ENCODE measurements at places on chromosomes 4 and X.

DNA sequence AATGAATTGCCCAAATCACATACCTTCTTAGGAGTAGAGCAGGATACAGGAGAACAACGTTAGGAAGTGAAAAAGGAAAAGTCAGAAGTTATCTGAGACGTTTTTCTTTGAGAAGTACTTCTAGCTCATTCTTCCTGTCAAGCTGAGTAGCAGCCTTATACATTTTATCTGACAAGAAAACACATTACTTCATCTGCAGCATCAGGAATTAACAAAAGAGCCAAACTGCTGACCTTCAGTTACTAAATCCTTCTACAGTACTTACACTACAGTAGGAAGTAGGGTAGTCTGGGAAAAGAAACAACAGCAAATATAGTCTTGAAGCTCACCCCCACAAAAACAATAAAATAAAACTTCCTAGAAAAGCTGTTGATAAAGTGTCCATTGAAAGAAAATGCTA is 57.0 kb downstream of the ATP11C start:
- DNase-seq = no peak

DNA sequence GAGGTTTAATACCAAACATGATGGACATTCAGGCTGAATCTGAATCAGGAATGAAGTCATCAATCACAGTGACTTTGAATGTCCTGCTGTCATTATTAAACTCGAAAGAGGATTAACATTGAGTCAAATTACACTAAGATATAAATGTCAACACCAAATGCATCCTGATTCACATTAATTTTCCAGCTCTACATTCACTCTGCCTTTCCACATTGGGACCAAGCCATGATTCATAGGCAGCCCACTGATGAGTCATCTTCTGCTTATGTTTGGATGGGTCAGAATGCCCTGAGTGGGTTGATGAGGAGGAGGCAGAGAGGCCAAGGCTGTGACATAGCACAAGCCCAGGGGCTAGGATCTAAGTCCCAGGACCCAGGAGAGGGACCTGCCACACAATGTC is 247.6 kb upstream of the RPS6KA3 start:
- no peak for DNase-seq

GRCh38 chrX:94830717-94831116 is 1156.7 kb downstream of the FAM133A start:
- DNase-seq = no peak

GRCh38 chr4:173449380-173449717 is 50.4 kb upstream of the SCRG1 start:
- no peak for DNase-seq

DNA sequence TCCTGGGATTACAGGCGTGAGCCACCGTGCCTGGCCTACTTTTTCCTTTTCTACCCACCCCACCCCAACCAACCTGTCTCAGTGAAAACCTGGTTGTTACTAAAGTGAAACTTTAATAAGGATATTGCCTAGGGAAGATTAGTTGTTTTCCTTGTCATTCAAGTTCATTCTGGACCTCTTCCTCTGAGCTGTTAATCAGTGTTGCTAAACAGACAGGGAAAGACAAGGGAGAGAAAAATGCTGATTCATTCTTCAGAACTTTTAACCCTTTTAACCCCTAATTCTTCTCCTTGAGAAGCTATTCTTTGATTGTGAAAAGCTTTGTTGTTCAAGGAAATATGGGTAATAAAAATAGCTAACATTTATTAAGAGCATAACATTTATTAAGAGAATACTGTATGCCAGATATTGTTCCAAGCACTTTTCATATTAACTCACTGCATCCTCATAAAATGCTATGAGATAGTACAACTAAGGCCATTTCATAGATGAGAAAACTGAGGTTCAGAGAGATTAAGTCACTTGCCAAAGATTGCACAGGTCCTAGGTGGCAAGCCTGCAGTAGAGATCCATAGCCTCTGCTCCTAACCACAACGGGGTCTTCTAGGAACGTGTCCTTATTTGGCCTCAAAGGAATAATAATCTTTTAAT is 34.8 kb downstream of the OSTC start:
- no peak for DNase-seq

- DNase-seq = no peak
Measured at GRCh38 chrX:110755611-110756010, 40.0 kb downstream of the CHRDL1 start.

- no peak for DNase-seq
Measured at GRCh38 chr4:96703265-96703664, 863.4 kb downstream of the PDHA2 start.

- no peak for DNase-seq
Measured at GRCh38 chr4:84167564-84167963, 331.5 kb downstream of the NKX6-1 start.

GRCh38 chrX:1673337-1673736 is 58.5 kb downstream of the ASMT start:
- no peak for DNase-seq

GRCh38 chr4:17058916-17059741 is 160.7 kb upstream of the LDB2 start:
- DNase-seq = no peak

DNA sequence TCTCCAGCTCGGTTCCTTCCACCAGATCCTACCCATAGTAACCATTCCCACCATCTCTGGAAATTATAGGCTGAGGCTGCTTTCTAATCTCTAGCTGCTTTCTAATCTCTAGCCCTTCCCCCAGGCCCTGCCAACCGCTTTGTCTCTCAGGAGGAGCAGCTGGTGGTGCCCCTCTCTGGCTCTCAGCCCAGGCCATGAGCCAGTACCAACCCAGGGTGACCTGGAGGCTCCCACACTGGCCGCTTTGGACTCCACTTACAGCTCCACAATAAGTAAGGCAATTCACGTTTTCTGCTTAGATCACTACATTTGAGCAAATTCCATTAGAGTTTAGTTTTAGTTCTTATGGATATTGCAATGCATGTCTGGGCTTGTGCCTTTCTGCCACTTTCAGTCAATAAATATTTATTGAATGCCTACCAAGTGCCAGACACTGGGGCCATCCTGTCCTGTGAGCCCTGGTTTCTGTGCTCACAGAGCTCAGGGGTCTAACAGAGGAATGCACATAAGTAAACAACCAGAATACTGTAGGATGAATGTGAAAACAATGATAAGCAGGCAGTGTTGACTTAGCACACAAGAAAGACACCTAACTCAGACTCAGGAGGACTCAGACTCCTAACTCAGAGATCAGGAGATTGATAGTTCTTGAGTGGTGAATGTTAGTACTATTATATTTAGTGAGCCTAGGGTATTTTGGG is 38.9 kb downstream of the SMC1A start:
- no peak for DNase-seq

- no peak for DNase-seq
Measured at GRCh38 chr4:26690506-26690905, 106.6 kb downstream of the TBC1D19 start.

GRCh38 chr4:171846232-171846631 is 33.0 kb downstream of the GALNTL6 start:
- peak; percentile 41 for DNase-seq

DNA sequence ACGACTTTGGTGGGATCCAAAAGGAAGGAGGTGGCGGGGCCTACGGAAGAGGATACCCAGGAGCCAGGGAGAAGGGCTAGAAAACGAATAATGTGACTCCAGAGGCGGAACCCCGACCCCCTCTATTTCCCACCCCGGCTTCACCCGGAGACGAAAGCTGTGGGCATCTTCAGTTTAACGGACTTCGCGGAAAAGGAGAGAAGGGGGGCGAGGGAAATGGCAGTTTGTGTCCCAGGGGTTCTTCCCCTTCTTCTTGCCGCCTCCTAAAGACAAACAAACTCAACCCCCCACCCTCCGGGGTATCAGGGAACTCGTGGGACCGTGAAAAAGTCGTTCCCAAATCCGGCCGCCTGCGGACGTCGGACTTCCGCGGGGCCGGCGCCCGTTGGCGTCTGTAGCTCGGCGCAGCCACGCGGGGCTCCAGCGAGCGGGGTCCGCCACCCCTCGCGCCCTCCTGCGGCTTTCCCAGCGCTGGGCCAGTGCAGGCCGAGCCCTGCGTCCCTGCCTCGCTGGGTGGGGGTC is 3.6 kb upstream of the LEF1 start:
- DNase-seq = no peak

GRCh38 chr4:159144112-159144694 is 41.3 kb downstream of the RAPGEF2 start:
- no peak for DNase-seq

DNA sequence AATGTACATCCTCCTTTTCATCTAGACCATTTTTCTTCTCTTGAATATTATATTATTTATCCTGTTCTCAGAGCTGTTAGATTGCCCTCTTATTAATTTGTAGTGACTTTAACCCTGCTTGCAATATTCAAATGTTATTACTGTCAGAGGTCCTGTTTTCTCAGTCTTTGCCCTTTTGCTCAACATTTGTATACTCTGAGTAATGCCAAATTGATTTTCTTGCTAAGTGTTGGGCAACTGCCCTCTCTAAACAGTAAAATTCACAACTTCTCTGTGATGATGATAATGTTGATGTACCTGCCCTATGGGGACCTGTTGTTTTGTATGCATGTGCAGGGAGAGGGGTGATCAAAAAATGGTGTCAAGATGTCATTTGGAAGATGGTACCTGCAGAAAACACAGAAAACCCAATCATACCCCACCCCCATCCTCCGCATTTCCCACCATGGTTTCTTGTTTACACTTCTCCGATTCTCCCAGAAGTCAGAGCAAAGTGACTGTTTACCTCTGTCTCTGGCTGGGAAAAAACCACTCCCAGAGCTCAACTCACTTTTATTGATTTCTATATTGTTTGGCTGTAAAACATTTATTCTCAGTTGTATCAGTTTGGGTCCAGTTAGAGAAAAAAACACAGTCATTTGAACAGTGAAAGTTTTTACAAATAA is 694.0 kb downstream of the IL1RAPL1 start:
- no peak for DNase-seq

DNA sequence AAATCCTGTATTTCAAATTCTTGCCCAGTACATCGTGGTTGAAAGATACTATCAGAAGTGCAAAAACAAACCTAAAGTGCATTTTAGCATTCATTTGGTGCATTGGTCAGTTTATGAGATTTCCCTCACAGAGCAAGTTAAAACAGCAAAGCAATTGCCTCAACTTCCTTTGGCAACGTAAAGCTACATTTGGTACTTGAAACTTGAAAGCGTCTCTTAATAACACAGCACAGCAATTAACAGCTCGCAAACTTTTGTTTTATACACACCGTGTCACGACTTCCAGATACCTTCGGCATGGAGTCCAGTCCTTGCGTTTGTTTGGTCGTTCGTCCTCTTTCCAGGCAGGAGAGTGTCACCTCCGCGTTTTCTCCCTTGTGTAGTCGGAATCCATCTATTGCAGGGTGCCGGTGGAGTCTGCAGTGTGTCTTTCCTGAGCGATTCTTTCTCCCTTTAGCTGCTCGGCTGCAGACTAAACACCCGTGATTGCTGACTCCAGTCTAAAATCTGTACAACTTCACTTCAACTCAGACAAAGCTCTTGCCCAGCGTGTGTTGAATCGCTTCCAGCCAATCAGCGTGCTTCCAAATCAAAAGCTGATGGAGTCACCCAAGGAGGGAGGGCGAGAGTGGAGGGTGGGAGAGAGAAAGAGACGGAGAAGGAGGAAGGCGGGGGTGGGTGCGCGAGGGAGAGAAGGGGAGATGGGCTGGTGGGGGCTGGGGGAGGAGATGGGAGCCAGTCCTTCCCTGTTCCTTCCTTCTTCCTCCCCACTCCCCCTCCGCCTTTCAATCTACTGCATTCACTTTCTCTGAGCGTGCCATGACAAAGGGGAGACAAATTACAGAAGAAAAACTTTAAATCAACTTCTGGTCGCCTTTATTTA is at the start of gene PCDH18:
Gene PCDH18, minus strand, starts transcription at position 509 of the 883 bp plus-strand sequence. Its CDS starts 406 bp downstream, at position 103.
- no peak for DNase-seq
